ENCODE measurements at places on chromosomes 13 and 19.
A peak's percentile ranks its signal among the peaks of the same experiment; 100 is the strongest.

DNA sequence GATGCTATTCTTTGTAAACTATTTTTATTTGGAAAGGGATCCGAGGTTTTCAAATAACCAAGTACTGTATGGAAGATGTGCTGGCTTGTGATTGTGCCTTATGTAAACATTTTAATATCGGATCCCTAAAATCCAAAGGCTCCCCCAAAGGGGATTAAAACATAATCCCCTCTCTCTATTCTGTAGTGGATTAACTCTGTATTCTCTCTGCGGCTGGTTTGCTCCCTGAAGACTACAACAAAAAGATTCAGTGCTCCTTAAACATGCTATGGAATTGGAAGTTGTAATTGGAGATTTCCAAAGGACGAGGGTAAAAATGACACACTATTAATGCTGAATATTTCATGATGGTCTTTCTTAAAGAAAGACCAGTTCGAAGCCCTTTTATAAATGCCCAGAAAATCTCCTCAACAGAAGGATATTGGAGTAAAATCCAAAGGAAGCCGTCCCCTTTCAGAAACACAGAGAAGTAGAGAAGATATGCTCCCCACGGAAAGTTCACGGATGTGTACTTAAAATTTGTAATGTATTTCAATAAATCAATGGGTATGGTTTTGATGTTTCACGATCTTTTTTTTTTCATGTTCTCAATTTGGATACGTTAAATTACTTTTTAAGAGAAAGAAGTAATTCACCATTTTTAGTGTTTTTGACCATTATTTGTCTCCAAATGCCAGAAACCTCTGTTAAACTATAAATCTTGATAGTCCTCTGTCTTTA is 6.5 kb downstream of the MAB21L1 start:
- DNase-seq, result no peak

DNA sequence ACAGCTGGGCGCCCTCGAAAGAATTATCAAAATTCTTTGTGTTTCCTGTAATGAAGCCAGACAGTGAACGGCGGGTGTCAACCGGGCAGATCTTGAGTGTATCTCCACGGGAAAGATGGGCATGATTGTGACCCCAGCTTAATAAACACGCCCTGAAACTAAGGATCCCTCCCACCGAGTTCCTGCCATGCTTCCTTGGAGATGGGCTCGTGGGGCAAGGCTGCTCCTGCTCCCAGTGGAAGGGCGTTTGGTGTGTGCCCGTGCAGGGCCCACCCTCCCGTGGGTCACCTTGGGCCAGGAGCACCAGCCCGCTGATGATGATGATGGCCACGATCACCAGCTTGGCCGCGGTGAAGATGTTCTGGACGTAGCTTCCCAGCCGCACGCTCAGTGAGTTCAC is 7.4 kb downstream of the SLC7A9 start:
- DNase-seq, result no peak

DNA sequence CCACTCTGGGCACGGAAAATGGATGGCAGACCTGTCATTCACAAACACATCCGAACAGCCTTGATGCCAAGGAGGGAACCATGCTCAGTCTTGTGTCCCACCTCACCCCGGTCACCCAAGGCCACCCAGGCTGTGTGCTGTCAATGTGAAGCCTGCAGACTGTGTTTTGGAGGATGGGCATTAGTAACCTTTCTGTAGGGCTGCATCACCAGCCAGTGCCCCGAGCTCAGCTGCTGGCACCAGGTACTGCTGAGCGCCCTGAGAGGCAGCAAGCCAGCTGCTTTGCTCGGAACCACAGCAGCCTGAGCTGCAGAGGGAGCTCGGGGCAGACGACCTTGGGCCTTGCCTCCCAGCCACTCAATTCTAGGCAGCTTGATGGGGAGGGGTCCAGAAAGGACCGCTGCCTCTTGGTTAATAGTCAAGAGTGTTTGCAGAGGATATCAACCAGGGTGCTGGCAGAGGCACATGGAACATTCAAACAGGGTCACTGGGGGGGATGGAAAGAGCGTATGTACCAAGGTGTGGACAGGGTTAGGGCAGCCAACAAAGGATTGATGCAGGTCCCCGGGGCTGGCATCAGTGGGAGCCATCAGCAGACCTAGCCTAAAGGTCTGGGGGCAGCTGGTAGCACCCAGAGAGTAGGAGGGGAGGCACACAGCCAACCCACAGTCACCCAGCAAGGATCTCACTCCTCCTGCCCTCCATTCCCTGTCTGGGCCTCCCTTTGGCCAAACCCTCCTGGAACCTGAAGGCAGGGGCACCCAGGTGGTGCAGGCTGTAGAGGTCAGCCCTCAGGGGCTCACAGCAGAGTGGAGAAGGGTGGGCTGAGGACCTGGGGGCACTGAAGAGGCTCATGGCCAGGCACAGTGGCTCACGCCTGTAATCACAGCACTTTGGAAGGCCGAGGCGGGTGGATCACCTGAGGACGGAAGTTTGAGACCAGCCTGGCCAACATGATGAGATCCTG is 8.1 kb downstream of the VSTM2B start:
- DNase-seq, result no peak

- DNase-seq, result no peak
These were observed 23.9 kb upstream of the GAS6 start for GRCh38 chr13:113887700-113888201.

GRCh38 chr13:93744886-93745285 is 518.3 kb downstream of the GPC6 start:
- DNase-seq, result no peak

DNA sequence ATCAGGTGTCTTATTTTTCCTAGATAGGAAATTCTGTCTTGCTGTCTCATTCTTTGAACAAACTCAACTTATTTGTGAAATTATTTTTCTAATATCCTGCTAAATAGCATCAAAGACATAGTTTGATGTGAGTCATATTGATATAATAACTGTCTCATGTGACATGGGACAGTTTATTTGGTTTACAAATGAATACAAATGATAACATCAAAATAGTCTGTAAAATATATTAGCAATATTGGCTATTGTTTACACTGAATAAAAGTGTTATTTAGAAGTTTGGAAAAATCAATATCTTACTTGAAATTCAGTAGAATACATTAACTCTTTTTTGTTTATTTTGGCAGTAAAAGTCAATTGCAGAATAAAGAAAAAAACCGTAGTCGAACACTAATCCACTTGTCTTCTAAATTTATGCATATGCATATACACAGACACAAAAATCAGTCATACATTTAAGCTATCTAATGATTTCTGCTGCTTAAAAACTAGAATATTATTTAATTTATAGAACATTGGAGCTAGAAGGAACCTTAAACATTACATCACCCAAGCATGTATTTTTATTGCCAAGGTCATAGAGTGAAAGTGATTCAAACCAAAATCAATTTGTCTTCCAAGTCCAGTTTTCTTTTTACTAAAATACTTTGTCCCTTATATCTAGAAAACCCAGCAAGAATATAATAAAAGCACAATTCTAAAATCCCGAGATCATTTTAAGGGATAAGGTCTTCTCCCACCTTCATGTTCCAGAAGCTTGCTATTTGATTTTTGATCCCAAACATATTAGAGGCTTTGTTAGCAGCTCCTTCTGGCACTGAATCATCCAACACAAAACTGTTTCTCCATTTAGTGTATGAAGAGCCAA is 776.5 kb upstream of the SLITRK1 start:
- no peak for DNase-seq

GRCh38 chr13:20814224-20814910 is 40.6 kb upstream of the EEF1AKMT1 start:
- no peak for DNase-seq

- DNase-seq, result peak; percentile 57
These were observed 831 bp upstream of the CBARP start for GRCh38 chr19:1238369-1239303.

DNA sequence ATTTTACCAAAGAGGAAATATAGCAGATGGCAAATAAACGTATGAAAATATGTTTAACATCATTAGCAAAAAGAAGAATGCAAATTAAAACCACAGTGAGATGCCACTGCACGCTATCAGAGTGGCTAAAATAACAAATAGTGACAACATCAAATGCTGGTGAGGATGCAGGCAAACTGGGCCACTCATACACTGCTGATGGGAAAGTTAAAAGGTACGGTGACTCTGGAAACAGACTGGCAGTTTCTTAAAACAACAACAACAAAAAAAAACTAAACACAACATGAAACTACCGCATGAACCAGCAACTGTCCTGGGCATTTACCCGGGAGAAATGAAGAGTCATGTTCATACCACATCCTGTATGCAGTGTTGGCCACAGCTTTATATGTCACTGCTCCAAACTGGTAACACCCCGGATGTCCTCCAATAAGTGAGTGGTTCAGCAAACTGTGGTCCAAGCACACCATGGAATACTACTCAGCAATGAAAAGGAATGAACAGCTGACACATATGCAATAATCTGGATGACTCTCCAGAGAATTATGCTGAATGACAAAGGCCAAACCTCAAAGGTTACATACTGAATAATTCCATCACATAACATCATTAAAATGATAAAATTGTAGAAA is 22.3 kb downstream of the EPS15L1 start:
- peak; percentile 66 for DNase-seq

DNA sequence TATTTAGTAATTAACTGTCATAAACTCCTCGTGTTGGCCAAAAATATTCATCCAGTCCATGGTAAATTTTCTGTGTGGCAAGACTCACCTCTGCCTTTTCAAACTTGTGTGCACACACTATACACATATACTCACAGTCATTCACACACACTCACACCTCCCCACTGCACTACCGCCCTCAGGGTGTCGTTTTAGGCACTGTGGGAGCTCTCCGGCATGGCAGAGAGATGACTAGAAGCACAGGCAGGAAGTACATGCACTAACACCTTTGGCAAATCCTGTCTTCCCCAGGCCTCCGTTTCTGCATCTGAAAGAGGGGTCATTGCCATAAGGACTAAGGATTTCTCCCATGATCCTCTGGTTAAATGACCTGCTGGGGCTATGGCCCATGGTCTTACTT is 62.6 kb upstream of the FARP1 start:
- no peak for DNase-seq

DNA sequence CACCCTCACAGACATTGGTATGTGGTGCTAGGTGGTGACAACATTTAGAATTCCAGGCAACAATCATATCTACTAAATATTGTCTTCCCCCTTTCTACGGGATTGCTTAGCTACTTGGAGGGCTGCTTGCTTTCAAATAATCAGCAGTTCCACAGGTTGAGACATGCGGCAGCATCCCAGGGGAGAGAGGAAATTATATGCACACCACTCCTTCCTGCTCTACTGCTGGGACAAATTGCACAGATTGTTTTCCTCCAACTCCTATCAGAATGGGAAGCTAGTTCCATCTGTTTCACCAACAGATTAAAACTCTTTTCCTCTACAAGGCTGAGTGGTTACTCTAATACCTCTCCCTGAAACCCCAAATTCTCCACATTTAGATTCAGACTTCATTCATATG is 275.4 kb downstream of the DNAJC15 start:
- DNase-seq, result no peak

DNA sequence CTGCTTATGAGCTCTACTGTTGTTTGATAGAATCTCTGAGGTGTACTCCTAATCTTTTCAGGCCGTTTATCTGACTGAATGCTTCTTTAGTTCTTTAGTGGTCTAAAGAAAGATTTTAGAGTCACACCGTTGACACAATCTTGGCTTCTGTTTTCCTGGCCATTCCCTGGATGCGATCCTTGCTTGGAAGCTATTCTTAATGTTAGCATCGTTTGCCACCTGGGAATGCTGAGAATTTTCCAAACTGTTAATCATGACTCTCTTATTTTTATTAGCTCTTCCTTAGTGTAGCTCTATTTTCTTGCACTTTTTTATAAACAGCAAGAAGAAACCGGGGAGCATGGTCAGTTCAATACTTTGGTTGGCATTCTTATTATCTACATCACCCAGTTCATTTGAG is 281.0 kb upstream of the PCDH20 start:
- no peak for DNase-seq

- DNase-seq, result no peak
These were observed 33.5 kb downstream of the RASL11A start for GRCh38 chr13:27304099-27304498.

Data from B cell (primary cell).